ENCODE measurements at places on chromosomes 4 and X.

- DNase-seq: peak; percentile 28
Measured at GRCh38 chr4:186201535-186202230, 10.3 kb downstream of the CYP4V2 start.

DNA sequence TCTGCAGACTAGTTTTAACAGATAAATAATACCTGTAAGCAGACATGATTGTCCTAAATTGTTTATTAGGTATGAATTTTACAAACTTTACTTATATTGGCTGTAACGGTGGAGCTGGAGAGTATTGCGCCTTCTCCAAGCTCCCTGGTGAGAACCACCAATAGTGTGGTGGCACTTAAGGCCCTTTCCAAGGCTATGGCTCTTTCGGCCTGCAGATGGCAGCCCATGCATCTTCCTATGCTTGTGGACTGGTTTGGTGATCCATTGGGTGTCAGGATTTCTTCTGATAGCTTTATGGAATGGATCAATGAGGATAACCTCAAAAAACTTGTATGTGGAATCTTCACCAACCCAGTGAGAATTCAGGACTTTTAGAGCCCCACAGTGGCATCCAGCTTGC is 7.8 kb downstream of the LARP1B start:
- peak; percentile 52 for DNase-seq

DNA sequence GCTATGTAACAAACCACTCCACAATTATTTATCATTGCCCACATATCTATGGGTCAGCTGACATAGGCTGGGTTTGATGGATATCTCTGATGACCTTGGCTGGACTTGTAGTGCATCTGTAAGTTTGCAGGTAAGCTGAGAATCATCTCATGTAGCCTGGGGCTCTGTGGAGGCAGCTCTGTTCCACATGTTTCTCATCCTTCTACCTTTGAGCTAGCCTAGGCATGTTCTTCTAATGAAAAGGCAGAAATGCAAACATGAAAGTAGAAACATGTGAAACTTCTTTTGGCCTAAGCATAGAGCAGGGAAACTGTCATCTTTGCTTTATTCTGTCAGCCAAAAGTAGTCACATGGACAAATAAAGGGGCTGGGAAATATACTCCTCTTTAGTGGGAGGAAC is 18.2 kb downstream of the MRPL1 start:
- no peak for DNase-seq

GRCh38 chrX:32744921-32745320 is 466.4 kb downstream of the DMD start:
- no peak for DNase-seq

- peak; percentile 12 for DNase-seq
Measured at GRCh38 chrX:49042581-49043219, 457 bp downstream of the TFE3 start.

DNA sequence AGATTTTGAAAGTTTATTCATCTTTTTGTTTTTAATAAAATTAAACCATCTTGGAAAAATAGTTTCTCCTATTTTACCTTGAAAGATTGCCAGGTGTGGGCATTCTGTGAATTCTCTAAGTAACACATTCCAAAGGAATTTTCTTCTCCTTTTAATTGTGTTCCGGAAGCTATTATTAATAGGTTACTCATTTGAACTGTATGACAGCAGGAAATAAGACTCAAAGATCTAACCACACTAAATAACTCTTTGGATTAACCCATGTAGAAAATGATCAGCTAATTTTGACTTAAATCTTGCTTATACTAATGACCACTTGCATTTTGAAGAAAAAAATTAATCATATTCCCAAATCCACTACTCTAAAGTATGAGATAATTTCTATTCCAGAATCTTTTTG is 17.6 kb upstream of the CCNI start:
- DNase-seq: peak; percentile 35

DNA sequence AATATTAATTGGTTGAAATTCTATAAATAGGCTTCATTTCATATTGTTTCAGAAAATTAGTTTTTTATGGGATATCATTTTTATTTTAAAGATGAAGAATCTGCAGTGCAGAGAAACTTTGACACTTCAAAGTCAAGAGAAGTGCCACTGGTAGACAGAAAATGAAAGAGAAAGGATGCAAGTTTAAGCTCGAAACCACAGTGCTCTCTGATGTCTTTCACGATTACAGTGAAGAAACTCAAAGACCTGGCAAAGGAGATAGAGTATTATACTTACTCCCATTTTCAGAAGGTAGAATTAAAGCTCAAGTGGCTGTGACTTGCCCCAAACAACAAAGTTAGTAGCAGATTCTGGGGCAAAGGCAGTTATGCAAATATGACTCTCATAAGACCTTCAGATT is 745.4 kb downstream of the TECRL start:
- DNase-seq: no peak

- DNase-seq: peak; percentile 17
Measured at GRCh38 chr4:145722561-145722960, 42.6 kb downstream of the C4orf51 start.

GRCh38 chrX:45757272-45757671 is 556.6 kb upstream of the DIPK2B start:
- DNase-seq: no peak

- DNase-seq: no peak
Measured at GRCh38 chr4:48954314-48954713, 31.8 kb upstream of the CWH43 start.

DNA sequence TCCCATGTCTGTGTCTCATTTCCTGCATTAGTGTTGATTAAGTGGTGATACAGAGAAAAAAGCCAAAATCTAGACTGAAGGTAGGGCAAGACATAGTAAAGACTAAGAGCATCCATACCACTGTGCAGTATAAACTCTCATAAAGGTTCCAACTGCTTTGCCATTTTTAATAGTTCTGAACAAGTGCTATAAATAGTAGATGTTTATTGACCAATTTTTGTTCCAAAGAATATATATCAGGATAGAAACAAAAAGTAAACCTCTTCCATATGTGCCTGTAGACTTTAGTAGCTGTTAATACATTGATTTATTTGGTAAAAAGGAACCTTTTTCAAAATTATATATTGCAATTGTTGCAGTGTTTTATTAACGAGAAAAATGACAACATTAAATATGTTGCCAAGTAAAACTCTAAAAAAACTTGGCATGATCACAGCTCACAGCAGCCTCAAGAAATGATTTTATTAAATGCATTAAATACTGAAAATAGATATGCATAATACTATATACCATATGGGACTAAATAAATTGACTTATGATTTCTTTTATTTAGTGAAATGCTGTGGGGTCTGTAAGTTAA is 22.3 kb upstream of the AASDH start:
- no peak for DNase-seq

- DNase-seq: peak; percentile 82
Measured at GRCh38 chrX:10017872-10018271, 50.7 kb downstream of the CLDN34 start.

DNA sequence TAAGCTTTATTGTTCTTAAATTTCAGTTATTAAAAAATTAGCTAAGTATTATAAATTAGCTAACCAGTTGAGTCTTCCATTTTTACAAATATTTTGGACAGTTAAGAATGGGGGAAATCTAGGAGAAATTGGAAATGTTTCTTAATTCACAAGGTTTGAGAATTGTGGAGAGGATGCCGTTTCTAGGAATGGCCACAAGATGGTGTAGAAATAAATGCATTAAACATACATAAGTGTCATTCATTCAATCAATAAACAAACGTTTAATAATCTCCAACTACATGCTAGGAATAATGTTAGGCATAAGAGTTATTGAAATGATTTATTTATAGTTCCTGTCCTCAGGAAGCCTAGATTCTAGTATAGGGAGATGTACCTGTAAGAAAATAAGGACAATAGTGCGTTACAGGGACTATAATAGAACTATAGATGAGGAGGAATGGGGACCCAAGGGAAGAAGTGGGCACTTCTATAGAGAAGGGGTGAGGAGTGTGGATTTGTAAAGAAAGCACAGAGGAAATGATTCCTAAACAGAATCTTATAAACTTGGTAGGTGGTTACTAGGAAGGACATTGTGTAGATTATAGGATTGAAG is 195.7 kb upstream of the ANK2 start:
- DNase-seq: no peak

- peak; percentile 7 for DNase-seq
Measured at GRCh38 chr4:75497133-75497532, 17.1 kb downstream of the RCHY1 start.

DNA sequence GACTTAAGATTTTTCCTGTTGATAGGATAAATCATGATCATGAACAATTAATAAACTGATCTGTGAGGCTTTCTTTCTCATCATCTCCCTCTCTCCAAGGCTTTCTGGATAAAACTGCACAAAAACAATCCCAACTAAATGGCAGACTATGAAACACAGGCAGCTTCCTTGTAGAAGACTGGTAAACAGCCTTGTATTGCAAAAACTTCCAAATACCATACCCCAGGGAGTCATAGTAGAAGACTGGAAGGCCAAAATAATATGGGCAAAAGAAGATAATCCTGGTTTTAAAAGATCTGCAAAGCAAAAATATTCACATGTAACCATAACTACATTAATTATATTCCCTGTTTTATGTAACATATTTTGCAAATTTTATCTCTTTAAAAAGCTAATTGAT is 113.0 kb downstream of the ANAPC10 start:
- no peak for DNase-seq

DNA sequence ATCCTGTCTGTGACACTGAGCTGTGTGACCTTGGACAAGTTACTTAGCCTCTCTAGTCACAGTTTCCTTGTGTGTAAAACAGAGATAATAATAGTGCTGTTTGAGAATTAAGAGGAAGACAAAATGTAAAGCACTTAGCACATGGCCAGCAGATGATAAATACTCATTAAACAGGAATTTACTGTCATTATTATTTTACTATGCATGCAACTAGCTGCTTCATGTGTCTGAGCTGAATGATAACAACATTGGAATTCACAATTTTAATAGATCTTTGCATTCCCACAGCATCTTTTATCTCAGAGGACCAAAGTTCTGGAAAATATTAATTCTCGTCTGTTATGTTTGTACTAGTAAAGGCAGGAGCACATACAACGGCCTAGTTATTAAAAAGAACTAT is 79.2 kb upstream of the TET2 start:
- DNase-seq: no peak

DNA sequence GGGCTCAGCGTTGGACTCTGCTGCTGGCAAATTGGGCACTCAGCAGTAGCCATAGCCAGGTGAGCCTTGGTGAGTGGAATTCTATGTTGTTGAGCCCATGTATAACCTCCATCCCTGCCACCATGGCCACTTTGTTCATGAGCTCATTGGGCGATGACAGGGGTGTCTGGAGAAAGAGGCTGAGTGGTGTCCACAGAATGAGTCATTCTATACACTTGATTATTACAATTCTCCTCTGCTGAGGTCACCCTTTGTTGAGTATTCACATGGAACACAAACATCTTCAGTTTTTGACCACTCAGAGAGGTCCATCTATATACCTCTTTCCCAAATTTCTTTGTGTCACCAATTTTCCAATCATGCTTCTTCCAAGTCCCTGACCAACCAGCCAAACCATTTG is 1341.7 kb downstream of the PCDH7 start:
- DNase-seq: no peak

- no peak for DNase-seq
Measured at GRCh38 chr4:183118141-183118540, 19.1 kb downstream of the WWC2 start.

All from RPMI7951 (cell line).